ENCODE measurements at places on chromosomes 5 and 9. TPM values are rescaled to one million over a fixed set of nuclear protein-coding genes. Genes with fewer than 3 reads are reported as not detected.

Gene FCHO2
- 18.1 TPM for polyA plus RNA-seq

Gene PCDHGC4
- 1.7 TPM for polyA plus RNA-seq

Gene ROR2
- polyA plus RNA-seq, result 3.1 TPM

Gene SLCO4C1
- polyA plus RNA-seq, result 4.4 TPM

Gene PCDHGB1
- 0.45 TPM for polyA plus RNA-seq
